ENCODE measurements at places on chromosomes 6 and 20.

- DNase-seq, result no peak
These were observed 5.5 kb downstream of the BTN2A2 start for GRCh38 chr6:26388441-26388840.

DNA sequence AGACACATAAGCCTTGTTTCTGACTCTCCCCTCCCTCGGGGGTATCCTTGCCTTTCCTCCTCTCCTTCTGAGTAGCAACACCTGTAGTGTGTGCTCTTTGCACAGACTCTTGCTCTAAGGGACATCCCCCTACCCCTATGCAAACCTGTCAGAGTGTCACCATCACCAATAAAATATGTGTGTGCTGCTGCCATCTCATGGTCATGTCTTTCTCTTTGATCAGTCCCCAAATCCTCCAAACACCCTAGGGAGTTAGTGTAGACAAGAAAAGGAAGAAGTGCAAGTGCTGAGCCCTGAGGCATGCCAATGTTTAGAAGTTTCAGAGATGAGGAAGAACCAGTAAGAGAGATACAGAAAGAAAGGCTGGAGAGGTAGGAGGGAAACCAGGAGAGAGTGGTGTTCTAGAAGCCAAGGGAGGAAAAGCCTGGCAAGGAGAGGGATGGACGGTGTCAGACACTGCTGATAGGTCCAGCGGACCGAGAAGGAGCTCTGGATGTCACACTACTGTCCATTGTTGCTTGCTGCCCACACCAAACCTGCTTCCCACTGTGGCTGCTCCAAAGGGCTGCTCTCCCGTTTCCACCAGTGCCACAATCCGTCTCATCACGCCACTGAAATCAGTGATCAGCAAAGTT is 16.4 kb downstream of the TRMT6 start:
- DNase-seq, result no peak

- no peak for DNase-seq
These were observed 875.3 kb downstream of the EYS start for GRCh38 chr6:64831680-64832079.

GRCh38 chr6:148720897-148721296 is 25.9 kb upstream of the UST start:
- no peak for DNase-seq

DNA sequence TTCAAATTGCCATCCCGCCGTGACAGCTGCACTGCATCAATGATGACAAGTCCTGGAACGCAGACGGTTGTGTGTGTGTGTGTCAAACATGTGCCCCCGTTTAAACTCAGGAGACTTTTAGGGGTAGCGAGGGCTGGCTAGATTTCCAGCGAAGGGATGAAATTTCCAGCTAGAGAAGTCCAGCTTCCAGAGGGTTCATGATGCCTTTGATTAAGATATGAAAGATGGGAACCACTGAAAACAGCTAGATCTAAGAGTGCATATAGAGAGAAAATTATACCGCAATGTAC is 644 bp downstream of the KIZ start:
- no peak for DNase-seq

- DNase-seq, result no peak
These were observed 187.0 kb downstream of the TSHZ2 start for GRCh38 chr20:53159160-53159559.

DNA sequence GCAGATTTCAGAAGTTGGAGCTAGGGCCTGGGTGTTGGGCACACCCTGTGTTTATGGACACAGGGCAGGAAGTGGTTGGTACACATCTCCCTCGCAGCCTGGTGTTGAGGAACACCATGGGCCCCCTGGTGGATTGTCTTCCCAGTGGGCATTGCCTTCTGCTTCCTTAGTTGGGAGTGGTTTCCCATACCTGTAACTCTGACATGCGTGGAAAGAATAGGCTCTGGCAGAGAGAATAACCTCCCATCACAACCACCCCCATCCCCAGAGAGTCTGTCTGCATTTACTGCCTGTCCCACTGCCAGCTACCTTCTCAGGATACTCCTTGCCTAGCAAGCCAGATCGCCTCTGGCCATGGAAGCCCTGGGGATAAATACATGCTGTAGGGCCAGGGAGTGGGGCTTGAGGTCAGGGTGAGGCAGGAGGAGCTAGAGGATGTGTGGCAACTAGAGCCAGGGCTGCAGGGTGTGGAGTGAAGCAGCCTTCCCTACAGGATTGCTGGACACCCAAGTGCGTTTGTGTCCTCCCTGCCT is 14.7 kb downstream of the LRRC73 start:
- peak; percentile 30 for DNase-seq

DNA sequence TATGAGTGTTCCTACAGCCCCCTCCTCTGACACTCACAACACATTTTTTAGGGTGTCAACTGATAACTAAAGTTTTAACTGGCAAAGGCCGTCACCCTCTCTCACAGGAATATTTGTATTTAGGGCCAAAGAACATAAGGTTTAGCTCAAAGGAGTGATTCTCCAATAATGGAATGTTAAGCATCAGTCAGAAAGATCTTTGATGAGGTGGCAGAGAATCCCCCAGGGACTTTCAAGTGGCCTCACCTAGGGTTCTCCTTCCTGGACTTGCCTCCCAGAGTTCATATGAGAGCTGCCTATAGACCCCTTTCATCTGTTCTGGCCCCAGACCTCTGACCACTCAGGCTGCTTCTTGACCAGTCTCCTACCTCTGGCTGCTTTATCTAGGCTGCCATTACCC is 7.4 kb upstream of the SCUBE3 start:
- no peak for DNase-seq

DNA sequence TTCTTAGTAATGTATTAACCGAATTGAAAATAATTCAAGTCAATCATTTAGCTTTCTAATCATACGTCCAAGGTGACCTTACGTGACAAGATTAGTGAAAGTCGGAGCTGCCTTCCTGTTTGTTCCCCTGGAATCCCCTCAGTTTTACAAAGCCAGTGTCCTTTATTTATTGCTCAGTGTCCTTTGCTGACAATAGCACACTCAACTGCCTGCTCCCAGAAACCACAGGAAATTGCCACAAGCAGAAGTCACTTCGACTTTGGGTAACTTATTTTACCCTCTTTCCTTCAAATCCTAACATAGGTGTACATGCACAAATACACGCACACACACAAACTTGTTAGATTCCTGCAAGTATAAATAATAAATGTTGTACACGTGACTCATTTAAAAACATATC is 1167.7 kb upstream of the ADGRB3 start:
- DNase-seq, result no peak

DNA sequence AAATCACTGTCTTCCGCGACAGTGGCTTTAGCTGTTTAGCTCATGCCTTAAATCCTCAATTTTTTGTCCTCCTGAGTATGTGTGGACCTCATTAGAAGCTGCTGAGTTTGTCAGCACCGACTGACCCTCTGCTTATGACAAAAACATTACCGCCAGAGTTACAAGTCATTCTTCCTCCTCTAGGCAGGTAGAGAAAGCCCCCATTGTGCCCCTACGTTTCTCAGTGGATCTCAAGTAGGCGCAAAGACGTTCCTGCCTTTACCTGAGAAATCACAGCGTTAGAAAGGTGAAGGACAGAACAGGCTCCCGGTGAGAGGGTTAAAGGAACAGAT is 227.3 kb upstream of the PDE10A start:
- DNase-seq, result no peak

- DNase-seq, result no peak
These were observed 307.8 kb downstream of the TAF4 start for GRCh38 chr20:61757678-61758563.

DNA sequence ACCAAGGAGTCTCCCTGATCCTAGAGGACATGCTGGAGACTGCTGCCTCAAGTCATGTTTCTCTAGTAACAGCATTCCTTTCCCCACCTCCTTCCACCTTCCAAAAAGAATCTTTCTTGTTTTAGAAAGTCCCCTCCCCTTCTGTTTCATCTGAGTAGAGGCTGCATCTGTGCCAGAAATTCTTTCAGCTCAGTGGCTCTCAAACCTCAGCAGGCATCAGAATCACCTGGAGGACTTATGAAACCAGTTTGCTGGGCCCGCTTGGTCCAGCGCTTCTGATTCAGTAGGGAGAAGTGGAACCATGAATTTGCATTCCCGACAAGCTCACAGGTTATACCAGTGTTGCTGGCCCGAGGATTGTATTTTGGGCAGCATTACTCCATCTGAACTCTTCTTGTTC is 55.1 kb downstream of the TMEM200A start:
- no peak for DNase-seq

GRCh38 chr6:150081702-150082101 is 12.8 kb upstream of the ULBP3 start:
- no peak for DNase-seq

DNA sequence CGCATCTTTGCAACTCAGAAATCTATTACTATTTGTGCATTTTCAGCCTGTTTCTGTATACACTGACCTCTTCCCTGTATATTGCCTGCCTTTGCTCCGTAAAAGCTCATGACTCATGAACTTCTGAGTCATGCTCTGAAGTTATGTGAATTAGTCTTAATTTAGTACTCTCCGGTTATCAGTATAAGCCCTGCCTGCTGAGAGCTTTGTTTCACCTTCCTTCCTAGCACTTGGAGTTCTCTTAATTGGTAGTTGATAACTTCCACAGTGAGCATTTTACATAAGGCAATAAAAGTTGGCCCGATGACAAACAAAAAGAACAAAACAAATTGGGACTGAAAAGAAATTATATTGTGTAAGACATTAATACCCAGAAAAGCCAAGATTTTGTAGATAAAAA is 231.4 kb downstream of the GJA1 start:
- peak; percentile 8 for DNase-seq

- no peak for DNase-seq
These were observed 354.5 kb upstream of the SYNCRIP start for GRCh38 chr6:85997206-85997605.

- DNase-seq, result no peak
These were observed 2.9 kb downstream of the RANBP9 start for GRCh38 chr6:13708736-13709135.

DNA sequence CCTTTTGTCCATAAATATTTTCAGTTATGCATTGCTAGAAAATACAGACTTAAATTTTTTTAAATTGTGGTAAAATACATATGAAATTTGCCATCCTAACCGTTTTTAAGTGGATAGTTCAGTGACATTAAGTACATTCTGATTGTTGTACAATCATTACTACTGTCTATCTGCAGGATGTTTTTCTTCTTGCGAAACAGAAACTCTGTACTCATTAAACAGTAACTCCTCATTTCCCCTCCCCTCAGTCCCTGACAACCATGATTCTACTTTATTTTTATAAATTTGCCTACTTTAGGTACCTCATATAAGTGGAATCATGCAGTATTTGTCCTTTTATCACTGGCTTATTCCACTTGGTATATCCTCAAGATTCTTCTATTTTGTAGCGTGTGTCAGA is 21.3 kb downstream of the TAF11 start:
- DNase-seq, result no peak

GRCh38 chr6:15935661-15936060 is 193.2 kb upstream of the MYLIP start:
- DNase-seq, result no peak

DNA sequence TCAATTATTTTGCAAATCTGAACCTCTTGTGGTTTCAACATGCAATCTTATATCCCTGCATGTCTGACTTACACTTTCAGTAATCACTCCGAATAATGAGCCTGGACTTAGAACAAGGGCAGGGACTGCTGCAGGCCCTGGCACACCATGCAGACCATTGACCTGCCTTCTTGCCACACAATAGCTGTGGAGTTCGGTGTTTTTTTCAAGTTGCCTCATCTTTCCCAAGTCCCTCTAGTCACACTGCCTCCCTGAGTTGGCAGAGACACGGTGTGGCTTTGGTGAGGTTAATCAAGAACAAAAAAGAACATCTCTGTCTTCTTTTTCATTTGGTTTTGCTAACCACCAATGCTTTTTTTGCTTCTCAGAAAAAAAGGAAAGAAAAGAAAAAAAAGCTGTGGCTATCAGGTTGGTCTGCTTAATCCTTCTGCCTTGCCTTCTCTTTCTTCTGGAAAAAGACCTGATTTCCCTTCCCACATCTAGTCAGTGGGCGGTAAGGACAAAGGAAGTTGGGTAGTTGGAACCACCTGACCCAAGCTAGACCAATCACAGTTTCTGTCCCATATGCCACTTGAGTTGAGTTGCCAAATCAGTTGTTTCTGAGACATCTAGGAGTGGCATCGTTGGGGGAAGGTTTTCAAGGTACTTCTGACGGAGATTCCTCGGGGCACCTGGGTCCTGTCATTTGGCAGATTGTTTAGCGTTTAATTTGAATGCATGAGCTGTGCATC is 55.9 kb upstream of the TASP1 start:
- DNase-seq, result no peak

DNA sequence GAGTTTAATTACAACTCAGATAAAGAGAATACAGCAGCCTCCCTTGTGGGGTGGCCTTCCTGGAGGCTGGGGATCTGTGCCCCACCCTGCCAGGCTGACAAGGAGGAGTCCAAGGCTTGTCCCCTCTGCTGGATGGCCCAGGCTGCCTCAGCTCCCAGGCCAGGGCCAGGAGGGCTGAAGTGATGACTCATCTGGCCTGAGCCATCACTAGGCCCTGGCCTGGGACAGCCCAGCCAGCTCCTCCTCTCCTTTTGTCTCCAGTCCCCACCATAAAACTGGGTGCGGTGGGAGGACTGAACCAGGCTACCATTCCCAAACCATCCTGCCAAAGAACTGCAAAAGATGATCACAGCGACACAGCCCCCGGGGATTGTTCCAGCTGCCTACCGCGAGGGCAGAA is 15.0 kb downstream of the GRM4 start:
- no peak for DNase-seq

- no peak for DNase-seq
These were observed 858.8 kb upstream of the EPHA7 start for GRCh38 chr6:94278146-94278545.

GRCh38 chr20:46205349-46205748 is 87.2 kb downstream of the CD40 start:
- no peak for DNase-seq

GRCh38 chr20:5220321-5221060 is 93.7 kb downstream of the CDS2 start:
- DNase-seq, result no peak

DNA sequence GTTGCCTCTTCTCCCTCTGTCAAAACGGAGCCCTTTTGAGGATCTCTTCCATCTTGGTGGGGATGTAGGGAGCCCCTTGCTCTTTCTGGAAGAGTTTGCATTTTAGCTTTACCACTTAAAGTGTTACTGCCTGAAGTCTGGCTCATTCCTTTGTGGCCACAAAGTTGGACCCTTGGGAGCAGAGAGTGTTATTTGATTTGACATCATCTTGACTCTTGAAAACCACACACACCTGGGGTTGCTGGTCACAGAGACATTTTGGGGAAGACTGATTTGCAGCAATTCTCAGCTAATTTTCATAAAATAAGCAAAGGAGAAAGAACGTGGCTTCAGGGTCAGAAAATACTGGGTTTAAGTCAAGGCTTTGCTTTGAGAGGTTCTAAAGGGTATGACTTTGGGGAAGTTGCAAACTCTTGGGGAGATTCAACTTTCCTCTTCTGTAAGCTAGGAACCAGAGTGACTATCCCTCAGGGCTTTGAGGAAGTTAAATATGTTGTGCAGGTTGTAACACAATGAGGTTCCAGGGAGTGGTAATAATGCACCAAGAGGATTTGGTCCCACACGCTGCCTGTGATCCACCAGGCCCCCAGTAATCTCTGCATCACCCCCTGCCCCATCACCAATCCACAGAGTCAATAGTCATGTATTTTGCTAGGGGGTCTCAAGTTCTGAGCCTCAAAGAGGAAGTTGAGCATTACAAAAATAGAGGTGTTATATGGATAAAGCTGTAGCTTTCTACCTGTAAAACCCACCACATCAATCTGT is 141.6 kb upstream of the SLC24A3 start:
- DNase-seq, result no peak
